Neural crest cell (in vitro differentiated cells): ENCODE measurements at places on chromosomes 16 and 17. TPM values are rescaled to one million over a fixed set of nuclear protein-coding genes. Genes with fewer than 3 reads are reported as not detected.

CCR7 gene
- 0.32 and 0.33 TPM in 2 replicates for total RNA-seq

SNAI3 gene
- not detected in 2 replicates for total RNA-seq

MYH11 gene
- total RNA-seq, result 0.05 and 0.09 TPM in 2 replicates

CCL4 gene
- total RNA-seq, result not detected in 2 replicates

GRCh38 chr16:75379911-75380847, 53.1 kb downstream of the CFDP1 start:
- H3K27ac ChIP-seq, result no peak overlapping the region
- no peaks in the 10 kb centered on the region for H3K36me3 ChIP-seq
- DNase-seq, result no peak

DNA sequence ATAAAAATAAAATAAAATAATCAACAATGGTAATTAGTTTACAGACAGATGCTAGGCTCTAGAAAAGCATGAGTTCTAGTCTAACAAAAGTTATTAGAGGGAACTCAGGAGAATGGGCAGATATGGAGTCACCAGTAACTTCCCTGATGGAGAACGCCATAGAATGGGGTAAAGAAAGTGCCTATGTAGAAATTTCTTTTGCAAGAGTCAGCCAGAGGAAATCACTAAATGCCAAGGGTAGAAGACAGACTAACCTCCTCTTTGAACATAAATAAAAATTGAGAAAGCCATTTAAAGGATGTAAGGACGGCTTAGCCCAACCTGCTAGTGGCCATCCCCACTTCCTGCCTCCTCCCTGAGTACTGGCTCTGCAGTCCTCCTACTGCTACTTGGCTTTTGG, 141.6 kb downstream of the VPS53 start:
- H3K27ac ChIP-seq, result no peak overlapping the region
- no peaks in the 10 kb centered on the region for H3K27me3 ChIP-seq
- no peaks in the 10 kb centered on the region for H3K4me1 ChIP-seq
- DNase-seq, result no peak
